CD4-positive, alpha-beta T cell treated with Interleukin-10 for 1 hour (primary cell): ENCODE measurements at places on chromosomes 7 and 10.

- no peak for DNase-seq
These were observed 571.4 kb downstream of the TCERG1L start for GRCh38 chr10:130740166-130740565.

GRCh38 chr7:50793120-50793946 lies 10.6 kb upstream of the GRB10 start:
- DNase-seq: peak; percentile 31

DNA sequence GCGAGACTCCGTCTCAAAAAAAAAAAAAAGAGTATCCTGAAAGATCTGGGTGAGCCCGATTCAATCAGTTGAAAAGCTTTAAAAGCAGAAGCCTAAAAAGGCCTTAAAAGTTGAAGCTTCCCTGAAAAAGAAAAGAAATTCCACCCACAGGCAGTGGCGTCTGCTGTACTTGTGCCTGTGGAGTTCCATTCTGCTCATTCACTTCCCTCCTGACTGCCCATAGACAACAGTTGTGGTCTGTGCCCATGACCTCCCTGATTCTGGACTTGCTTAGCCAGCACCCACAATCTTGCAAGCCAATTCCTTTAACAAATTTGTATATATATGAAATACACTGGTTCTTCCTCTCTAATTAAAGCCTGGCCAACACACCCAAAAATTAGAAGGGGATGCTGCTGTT lies 141.7 kb downstream of the DLG5 start:
- no peak for DNase-seq

DNA sequence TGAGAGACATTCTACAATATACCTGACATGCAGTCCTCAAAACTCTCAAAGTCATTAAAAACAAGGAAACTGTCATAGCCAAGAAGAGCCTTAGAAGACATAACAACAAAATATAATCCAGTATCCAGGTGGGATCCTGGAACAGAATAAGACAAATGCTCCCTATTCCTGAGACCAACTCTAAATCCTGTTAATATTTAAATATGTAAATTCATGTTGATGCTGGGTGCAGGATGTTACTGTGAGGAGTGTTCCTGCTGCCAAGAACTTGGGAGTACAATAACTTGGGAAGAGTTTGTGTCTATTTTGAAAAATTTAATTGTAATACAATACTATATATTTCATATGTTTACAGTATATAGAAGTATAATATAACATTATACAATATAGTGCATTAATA lies 61.0 kb downstream of the FAS start:
- DNase-seq: no peak

- no peak for DNase-seq
These were observed 24.2 kb downstream of the CFAP69 start for GRCh38 chr7:90269163-90269562.

GRCh38 chr10:88281592-88282347 lies 301.3 kb downstream of the RNLS start:
- DNase-seq: no peak

- DNase-seq: no peak
These were observed 109.4 kb downstream of the ARHGAP22 start for GRCh38 chr10:48495282-48496045.

DNA sequence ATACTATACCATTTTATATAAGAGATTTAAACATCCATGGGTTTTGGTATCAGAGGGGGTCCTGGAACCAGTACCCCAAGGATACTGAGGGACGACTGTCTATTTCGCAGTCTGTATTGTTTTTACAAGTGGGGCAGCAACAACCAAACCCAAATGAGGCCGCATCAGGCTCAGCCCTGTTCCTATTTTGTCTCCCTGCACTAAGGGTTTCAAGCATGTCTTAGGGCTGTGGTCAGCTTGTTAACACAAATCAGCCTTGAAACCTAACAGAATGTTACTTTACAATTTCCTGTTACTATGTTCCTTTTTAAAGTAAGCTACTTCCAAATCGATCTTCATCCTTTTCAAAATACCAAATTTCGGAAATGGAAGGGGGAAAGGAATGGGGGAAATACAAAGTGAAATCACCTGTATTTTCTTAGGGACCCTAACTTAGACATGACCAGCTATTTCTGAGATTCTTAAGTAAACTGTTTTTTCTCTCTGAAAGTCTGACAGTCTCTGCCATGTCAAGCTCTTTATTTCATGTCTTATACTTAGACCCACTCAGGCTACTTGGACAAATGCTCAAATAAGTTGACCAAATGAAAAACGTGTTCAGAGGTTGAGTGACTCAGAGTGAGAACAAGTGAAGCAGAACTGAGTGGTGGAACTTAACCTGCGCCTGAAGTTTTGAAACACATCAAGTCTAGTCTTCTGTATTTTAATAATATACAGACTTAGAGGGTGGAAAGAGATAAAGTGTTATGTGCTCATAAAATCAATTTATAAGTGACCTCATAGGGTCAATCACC lies 75.8 kb downstream of the C1GALT1 start:
- peak; percentile 38 for DNase-seq

DNA sequence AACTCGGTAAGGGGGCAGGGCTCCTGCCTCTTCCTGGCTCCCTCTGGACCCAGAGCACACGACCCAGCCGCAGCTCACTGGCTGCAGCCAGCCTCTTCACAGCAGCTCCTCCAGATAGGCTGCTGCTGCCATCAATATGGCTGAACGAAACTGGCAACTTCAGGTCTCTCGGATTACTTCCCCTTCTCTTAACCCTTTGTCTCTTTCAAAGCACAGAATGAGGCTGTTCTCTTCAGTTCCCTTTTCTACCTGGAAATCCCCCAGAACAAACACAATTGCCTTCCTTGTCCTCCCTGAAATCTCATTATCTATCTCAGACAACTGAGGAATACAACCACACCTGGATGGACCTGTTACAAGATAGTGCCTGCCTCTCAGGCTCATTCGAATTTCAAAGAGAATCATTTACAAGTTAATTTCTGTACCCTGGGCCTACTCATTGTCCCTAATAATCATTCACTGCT lies 193.4 kb upstream of the MBL2 start:
- peak; percentile 2 for DNase-seq

DNA sequence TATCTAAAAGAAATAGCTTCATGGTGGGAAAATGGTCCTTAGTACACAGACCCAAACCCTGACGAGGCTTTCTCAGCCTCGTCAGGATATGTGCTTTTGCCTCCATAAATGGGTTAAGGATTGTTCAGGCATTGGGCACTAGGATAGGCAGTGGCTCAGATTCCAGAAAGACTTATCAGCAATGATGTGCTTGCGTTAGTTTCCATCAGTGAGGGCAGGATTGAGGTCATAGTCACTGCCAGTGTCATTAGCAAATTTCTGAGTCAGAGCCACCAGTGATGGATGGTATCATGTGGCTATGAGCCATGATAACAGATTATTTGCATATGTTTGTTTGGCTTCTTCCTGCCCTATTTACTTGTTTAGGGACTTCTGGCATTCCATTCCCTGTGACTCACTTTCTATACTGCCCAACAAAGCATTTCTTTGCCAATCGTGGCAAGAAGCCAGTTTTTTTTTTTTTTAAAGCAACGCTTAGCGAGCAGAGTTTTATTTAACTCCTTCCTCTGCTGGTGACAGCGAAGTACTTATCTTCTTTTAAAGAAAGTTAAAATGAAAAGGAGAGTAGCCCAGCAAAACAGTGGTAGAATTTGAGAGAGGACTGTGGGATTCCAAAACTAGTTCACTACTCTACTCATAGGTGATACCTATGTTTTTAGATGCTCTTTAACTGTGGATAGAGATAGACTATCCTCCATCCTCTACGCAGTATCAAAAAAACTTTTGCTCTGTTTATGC lies 44.4 kb downstream of the MYPN start:
- DNase-seq: no peak

DNA sequence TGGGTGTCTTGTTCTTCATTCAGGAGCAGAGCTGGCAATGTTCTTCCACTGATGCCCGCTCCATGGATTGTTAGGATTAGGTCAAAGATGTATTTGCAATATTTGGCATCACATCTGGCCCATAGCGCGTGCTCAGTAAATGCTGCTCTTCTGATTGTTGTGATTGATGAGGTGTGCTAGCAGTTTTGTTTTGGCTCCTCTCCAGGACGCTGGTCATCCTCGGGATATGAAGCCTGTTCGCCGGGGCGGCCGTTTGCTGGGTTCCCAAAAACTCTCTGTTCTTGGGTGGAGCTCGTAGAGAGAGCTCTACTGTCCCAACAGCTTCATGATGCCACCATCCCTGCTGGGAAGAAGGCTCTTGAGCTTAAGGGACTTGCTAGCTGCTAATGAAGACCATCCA lies 96.9 kb downstream of the XRCC2 start:
- no peak for DNase-seq

DNA sequence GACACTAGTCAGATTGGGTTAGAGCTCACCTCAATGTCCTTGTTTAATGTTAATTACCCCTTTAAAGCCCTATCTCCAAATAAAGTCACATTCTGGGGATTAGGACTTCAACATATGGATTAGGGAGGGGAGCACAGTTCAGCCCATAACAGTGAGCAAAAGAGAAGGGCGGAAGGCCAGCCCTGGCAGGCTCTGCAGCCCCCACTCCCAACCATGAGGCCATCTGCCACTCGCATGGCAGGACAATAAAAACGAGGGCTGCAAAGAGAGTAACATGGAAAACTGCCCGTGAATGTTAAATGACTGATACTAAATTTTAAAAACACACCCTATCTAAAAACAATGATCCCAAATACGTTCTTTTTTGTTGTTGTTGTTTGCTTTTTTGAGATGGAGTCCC lies 38.7 kb downstream of the RGS10 start:
- no peak for DNase-seq

DNA sequence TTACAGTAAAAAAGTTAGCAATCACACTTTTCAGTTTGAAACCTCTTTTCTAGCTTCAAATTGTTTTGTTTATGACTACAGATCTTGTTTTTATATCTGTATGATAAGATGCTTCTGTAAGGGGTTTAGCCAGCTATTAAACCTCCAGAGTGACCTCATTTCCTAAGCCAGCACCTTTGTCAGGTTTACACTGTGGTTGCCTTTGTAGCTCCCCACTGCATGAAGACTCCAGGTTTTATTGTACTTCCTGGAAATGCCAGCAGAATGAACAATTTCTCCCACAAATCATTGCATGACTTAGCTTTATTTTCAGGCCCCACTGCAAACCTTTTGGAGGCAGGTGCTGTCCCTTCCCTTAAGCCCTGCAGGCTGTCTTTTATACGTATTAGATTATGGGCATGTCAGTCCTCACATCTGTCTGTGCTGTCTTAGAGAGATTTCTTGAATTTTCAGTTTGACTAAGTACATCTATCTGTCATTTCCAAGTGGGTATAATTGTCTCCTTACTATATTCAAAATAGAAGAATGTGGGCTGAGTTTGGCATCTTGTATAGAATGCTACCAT lies 8.2 kb upstream of the AGR3 start:
- DNase-seq: no peak

- DNase-seq: no peak
These were observed 20.8 kb downstream of the ZDHHC16 start for GRCh38 chr10:97466755-97467154.

GRCh38 chr7:159177284-159177953 lies 32.8 kb upstream of the VIPR2 start:
- DNase-seq: no peak

GRCh38 chr7:131726031-131726430 lies 169.6 kb upstream of the PODXL start:
- no peak for DNase-seq

DNA sequence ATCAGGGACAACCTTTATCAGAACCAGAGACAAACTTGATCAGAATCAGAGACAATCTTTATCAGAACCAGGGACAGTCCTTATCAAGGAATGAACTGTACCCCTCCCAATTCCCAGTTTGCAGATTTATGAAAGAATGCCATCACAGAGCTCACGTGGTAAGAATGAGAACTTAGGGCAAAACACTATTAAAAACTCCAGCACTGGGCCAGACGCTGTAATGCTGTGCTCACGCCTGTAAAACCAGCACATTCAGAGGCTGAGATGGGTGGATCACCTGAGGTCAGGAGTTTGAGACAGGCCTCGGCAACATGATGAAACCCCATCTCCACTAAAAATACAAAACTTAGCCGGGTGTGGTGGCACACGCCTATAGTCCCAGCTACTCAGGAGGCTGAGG lies 85.1 kb upstream of the TNRC18 start:
- DNase-seq: no peak

DNA sequence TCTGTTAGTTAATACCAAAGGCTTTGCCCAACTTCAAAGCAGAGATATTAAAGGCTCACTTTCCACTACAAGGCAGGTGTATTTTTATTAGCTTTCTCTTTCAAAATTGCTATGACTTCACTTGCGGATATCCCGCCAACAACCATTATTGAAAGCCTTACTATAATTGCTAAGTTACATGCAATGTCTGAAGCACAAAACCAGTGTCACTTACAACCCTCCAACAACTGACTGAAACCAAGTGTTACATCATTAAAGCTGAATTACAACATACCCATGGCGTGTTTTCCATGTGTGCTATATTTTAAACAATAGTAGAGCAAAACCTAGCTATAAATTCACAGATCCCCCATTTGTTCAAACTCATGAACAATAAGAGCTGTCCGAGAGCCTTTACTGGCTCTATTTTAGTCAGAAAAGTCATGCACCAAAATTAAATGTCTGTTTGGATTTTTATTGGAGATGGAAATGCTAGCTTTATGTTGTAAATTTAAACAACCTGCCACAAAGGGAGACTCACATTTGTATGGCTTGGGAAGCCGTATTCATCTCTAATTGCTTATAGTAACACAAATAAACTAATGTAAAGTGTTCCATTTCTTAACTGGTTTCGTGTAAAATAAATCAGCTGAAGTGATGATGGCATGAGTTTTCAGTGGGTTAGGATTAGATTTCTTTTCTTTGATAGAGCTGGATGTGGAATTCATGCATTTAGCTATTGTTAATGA lies 227.1 kb downstream of the AGMO start:
- no peak for DNase-seq

GRCh38 chr7:120486164-120486563 lies 213.2 kb downstream of the KCND2 start:
- DNase-seq: no peak

DNA sequence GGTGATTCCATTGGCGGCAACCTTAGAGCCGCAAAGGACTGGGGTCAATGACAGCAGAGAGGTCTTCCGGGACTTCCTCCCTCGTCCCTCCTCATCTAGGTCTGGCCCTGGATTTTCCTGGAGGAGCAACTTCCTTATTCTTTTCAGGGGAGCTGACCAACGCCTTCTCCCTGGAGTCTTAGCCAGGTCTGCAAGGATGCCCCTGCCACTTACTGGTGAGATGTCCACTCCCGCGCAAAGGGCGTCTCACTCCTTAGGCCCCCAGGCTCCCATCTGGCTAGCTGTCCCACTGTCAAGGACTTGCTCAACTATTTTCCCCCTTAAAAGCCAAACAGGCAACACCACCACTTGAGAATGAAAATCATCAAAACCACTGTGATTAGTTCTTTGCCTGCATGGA lies 42.0 kb upstream of the NMT2 start:
- no peak for DNase-seq

GRCh38 chr10:97069576-97070362 lies 116.0 kb downstream of the SLIT1 start:
- peak; percentile 9 for DNase-seq

DNA sequence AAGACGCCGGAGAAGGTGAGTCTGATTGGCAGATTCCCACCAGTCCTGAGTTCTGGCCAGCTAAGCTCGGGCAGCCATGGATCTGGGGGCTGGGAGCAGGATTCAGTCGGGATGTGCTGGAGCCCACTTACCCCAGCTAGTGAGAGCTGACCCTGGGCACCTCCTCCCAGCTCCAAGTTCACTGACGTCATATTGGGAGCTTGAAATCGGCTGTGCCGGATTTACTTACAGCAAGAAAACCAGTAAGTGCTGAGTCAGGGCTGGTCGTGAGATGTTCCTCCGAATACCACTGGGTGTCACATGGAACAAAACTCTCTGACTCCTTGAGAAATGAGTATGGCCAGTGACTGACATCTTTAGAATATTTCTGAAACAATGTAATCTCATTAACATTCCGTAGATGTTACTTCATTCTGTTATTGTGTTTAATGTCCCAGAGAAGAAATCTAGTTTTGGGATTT lies 621.2 kb downstream of the SDK1 start:
- DNase-seq: no peak
